M059J (cell line): ENCODE measurements at places on chromosomes 6 and 20.

- DNase-seq: no peak
Measured at GRCh38 chr6:89068695-89069094, 11.9 kb upstream of the PNRC1 start.

DNA sequence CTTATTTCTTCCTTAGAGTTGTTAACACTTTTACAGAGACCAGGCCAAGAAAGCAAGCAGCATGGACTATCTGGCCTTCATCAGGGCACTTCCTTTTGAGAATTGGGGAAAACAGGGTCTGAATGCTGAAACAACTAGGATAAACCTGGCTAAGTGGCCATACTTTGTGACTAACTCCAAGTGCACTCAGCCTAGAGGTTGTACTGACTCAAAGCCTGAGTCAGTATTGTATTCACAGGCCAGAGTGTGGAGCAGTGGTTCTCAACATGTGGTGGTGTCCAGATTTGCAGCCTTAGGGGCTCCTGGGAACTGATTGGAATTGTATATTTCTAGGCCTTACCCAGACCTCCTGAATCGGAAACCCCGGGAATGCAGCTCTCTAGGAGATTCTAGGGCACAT is 20.1 kb downstream of the SEC23B start:
- peak; percentile 70 for DNase-seq

- DNase-seq: peak; percentile 46
Measured at GRCh38 chr6:137767911-137768690, 99.0 kb upstream of the TNFAIP3 start.

DNA sequence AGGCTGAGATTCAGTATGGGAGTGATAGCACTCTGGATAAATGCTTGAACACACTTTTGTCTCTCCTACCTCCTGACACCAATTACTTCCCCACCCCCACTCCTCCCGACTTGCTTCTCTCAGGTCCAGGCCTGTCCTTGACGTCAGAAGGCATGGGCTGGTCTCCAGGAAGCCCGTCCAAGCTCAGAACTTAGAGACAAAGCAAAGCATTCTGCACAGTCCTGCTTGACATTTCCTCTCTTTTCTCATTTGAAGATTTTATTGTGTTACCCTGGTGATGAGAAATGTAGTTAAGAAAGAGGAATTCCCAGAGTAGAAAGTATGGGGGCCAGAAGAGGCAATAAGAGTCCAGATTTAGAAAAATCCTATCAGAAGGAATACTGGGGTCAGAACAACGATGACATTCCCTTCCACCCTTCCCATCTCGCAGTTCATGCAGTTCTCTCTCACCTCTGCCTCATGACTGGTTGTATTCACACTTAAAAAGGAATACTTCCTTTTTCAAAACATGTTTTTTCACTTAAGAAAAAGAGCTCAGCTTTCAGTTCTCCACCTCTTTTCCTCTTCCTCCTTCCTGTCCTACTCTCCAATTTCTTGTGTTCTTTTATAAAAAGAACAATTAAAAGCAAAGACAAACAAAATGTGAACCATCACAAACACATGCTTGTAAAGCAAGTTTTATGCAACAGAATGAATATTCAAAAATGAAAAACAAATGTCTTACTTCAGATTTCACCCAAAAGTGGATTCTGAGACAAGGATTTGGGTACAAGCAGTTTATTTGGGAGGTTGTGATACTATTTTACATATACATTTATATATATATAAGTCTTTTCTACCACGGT is 18.5 kb upstream of the FAM184A start:
- no peak for DNase-seq

- DNase-seq: no peak
Measured at GRCh38 chr6:166782520-166782919, 155.5 kb upstream of the RPS6KA2 start.

GRCh38 chr6:3710403-3710802 is 41.1 kb downstream of the PXDC1 start:
- no peak for DNase-seq

GRCh38 chr6:40179496-40179895 is 245.2 kb upstream of the MOCS1 start:
- DNase-seq: no peak

GRCh38 chr6:63814459-63814858 is 178.9 kb downstream of the PHF3 start:
- DNase-seq: no peak

DNA sequence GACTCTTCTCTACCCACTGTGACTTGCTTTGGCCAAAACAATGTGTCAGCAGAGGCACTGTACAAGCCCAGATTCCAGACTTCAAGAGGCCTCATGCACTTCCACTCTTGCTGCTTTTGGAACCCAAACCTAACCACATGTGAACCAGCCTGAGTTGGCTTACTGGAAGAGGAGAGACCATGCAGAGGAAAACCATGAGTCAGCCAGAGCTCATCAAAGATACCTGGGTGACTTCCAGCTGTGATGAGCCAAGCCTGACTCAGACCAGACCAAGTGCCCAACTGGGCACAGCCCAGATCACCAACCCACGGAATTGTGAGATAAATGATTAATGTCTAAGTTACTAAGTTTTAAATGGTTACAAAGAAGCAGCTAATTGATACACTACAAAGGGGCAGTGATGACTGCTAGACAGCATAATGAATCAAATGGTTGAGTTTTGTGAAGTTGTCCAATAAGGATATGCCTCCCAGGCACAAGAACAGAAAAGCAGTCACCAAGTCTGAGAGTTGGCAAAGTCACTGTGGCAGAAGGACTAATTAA is 16.2 kb upstream of the BEND6 start:
- DNase-seq: peak; percentile 100

GRCh38 chr6:106077170-106077569 is 9.0 kb upstream of the PRDM1 start:
- peak; percentile 36 for DNase-seq

DNA sequence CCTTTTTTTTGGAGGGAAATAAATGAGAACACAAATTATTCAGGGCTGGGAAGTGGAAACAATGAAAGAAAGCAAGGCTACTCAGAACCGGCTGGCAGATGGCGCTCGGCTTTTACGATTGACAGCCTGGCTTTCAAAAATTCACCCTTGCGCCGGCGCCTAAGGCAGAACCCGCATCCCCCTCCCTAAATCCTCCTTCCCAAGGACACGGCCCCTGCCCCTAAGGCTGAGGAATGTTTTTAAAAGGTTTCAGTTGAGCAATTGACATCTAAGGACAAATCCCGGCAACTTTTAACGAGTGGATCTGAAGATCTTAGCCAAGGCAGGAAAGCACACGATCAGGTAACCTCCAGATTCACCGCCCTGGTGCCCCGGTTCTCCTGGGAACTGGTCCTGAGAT is 16.3 kb downstream of the GNAS start:
- DNase-seq: peak; percentile 36

DNA sequence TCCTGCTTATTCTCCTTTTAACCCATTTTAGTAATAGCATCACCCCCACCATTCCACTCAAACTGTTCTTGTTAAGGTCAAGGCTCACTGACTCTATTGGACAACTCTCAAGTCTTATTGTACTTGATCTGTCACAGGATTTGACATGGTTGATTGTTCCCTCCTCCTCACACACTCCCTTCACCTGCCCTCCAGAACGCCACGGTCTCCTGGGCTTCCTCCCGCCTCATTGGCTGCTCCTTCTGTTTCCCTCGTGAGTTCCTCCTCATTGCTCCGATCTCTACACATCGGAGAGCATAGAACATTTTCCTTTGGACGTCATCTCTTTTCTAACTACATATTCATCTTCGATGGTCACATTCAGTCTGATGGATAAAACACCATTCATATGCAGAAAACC is 55.1 kb downstream of the STMND1 start:
- DNase-seq: no peak

DNA sequence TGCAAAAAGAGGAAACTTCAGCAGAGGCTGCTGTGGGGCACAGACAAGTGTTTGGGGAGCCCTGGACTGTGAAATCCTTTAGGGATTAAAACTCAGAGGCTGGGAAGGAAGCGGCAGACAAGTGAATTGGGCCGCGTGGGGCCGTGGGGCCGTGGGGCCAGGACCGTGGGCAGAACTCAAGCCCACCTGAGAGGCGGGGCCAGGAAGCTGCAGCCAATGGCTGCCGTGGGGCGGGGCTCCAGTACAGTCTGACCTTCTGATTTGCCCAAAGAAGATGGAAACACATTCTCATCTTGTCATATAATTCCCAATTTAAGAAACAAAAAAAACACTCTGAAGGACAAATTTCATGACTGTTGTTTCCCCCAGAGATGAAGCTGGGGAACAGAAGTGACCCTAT is 55.4 kb downstream of the ANKRD60 start:
- no peak for DNase-seq

- DNase-seq: peak; percentile 22
Measured at GRCh38 chr6:84597238-84597875, 167.0 kb downstream of the TBX18 start.

DNA sequence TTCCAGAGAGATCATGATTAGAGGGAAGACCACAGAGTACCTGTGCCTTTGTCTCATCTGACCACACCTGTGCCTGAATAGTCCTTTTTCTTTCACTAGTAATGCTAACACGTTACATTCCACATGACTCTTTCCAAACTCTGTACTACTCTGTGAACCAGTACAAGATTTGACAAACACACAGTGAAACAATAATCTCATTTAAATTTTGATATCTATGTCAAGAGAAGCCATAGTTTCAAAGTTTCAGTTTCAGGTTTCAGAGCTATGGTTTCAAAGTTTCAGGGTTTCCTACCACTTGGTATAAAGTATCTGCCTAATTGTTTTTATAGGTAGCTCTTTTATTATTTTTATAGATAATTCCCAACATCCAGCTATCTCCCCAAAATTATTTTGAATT is 62.0 kb upstream of the PHACTR2 start:
- DNase-seq: no peak

DNA sequence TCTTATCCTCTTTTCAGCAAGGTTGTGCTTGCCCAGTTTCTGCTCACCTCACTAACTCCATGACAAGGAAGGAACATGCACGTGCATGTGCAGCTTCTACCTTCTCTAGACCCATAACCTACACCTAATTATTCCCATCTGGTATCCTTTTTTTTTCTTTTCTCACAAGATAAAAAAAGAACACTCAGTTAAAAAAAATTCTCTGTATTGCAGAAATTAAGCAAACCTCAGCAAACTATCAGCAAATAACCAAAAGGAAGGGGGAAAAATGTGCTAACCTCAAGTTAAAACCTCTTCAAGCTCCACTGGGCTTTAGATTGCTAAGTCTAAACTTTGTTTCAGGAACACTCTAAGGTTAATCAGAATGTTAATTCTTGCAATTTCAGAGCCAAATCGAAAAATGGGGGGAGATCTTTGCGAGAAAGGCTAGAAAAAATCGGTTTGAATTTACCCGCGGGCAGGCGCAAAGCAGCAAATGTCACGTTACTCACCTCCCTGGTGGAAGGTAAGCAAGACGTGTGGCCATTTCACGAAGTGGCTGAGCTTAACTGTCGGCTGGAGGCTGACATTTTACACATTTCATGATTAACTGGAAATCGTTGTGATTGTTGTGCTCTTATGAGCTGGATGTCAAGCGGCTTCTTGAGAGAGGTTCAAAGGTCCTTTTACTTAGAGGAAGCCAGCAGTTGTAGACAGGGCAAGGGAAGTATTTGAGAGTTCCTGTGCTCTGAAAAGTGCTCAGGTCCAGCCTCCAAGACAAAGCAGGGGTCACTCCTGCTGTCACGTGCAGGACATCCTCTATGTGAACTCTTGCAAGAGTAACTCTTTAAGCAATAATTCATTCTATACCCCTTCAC is 19.1 kb downstream of the TFAP2B start:
- DNase-seq: no peak

DNA sequence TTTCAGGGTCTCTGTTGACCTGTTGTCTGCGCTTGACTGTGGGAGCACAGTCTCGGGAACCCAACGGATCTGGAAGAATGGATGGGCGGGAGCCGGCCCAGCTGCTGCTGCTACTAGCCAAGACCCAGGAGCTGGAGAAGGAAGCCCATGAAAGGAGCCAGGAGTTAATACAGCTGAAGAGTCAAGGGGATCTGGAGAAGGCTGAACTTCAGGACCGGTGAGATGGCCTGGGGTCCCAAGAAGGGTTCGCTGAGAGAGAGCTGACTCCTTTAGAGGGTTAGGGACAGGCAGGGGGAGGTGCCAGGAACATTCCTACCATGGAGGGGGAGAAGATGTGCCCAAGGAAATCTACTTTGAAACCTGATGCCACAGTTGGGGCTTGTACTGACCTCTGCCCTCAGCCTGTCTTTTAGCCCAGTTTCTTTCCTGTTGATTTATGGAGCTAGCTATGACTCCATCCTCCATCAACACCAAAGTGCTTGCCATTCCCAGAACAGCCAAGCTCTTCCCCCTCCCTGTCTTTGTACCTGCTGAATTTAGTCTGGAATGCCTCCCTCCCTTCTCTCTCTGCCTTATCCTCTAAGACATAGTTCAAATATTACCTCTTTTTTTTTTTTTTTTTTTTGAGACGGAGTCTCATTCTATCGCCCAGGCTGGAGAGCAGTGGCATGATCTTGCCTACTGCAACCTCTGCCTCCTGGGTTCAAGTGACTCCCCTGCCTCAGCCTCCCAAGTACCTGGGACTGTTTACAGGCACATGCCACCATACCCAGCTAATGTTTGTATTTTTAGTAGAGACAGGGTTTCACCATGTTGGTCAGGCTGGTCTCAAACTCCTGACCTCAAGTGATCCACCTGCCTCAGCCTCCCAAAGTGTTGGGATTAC is 12.2 kb downstream of the CEP250 start:
- DNase-seq: peak; percentile 95

DNA sequence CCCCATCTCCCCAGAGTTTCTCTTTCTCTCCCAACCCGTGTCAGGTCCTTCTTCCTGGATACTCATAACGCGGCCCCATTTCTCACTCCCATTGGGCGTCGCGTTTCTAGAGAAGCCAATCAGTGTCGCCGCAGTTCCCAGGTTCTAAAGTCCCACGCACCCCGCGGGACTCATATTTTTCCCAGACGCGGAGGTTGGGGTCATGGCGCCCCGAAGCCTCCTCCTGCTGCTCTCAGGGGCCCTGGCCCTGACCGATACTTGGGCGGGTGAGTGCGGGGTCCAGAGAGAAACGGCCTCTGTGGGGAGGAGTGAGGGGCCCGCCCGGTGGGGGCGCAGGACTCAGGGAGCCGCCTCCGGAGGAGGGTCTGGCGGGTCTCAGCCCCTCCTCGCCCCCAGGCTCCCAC is at the start of gene HLA-F:
HLA-F (plus strand) TSS at position 173 of the 404 bp plus-strand sequence; CDS start at position 203, 30 bp downstream.
- peak; percentile 99 for DNase-seq

DNA sequence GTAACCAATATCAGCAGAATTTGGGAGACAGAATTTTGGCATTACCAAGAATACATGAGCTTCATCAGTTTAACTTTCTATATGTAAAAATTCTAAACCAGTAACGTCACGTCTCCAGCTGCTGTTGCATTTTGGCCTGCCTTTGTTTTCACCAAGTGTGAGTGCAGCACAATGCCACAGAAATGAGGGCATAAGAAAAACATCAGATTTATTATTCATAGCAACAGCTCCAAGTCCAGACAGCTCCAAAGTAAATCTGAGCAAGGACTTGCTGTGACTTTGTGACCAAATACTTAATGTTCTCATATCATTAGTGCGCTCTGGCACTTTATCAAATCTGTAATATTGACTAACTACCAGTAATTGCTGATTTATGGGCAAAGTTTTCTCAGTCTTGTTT is 11.0 kb upstream of the FBXL4 start:
- DNase-seq: no peak
